Liver (tissue), 10 donors: ENCODE measurements at places on chromosomes 6 and 20. TPM values are rescaled to one million over a fixed set of nuclear protein-coding genes. Genes with fewer than 3 reads are reported as not detected.

The FKBP1C gene
- total RNA-seq = 0.08 TPM

GRCh38 chr20:63789836-63790571 lies 41.1 kb downstream of the ZBTB46 start:
- DNase-seq = no peak

DNA sequence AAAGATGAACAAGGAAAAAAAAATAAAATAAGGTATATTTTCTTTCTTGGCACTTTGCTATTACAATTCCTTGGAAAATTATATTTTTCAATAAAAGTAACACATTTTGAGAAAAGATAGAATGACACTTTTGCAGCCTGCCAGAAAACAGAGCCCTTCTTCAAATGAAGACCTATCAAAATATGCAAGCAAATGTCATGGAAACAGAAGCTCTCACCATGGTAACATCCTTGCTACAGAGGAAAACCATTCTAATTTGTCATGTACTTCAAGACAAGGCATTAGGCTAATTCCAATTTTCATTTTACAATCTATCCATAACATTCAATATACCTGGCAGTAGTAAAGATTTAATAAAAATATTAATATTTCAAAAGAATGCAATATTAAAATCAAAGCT lies 177.9 kb downstream of the RNGTT start:
- no peak for DNase-seq

The QKI gene
- 86.0 TPM for total RNA-seq

- DNase-seq = no peak
Observed at GRCh38 chr6:1491591-1492319, 102.4 kb downstream of the FOXF2 start.

DNA sequence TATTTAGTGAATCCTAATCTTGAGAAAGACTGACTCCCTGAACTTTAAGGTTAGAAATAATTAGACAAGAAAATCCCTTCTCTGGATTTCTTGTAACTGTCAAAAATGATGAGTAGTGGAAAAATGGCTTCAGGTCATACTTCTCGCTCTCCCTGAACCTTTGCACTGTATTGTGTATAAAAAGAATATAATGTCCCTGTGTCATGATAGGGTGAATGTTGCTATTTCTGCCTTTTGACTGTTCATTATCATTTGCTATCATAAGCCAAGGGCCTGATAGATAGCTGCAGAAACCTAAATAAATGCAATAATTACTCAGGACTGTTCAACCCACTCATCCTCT lies 39.3 kb downstream of the ALDH8A1 start:
- DNase-seq = no peak

DNA sequence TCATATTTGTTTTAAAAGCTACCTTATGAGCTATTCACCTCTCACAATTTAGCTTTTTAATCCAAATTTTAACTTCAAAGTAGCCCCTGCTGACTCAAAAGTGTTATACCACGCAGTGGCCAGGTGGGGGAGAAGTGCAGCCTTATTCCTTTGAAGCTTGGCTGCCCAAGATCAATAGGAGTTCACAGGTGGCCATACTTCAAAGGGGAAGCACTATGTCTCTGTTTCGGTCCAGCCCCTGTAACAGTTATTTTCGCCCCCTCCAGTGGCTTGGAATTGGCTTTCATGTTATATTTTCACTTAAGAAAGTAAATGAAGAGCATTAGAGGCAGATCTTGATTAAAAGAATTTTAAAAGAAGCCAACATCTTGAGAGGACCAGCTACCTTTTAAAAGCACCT lies 608.4 kb downstream of the EPHA7 start:
- DNase-seq = peak; percentile 34

The OR2B6 gene
- 0.19 TPM for total RNA-seq

DNA sequence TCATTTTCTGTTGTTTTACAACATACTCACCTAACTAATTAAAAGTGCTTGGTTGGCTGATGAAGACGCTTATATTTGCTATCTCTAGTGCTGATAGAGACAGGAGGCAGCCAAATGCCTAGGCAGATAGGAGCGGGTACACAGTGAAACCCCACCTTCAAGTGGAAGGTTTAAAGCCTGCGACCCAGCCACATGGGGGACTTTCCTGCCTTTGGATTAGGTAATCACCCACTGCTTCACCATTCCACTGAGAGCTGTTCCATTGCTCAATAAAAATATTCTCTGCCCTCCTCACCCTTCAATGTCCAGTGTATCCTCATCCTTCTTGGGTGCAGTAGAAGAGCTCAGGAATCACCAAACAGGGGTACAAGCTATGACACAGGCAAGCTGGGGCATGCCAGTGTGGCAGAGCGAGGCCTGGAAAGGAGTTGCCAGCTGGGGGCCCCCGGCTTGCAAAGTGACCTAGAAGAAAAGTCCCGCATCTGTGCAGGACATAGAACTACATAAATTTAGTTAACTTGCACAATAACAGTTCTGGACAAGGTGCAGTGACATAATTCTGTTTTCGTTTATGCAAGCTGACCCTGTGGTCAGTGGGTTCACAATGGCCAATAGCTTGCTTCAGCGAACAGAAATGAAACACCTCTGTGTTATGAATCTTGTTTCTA lies 112.0 kb upstream of the MLIP start:
- DNase-seq = no peak

DNA sequence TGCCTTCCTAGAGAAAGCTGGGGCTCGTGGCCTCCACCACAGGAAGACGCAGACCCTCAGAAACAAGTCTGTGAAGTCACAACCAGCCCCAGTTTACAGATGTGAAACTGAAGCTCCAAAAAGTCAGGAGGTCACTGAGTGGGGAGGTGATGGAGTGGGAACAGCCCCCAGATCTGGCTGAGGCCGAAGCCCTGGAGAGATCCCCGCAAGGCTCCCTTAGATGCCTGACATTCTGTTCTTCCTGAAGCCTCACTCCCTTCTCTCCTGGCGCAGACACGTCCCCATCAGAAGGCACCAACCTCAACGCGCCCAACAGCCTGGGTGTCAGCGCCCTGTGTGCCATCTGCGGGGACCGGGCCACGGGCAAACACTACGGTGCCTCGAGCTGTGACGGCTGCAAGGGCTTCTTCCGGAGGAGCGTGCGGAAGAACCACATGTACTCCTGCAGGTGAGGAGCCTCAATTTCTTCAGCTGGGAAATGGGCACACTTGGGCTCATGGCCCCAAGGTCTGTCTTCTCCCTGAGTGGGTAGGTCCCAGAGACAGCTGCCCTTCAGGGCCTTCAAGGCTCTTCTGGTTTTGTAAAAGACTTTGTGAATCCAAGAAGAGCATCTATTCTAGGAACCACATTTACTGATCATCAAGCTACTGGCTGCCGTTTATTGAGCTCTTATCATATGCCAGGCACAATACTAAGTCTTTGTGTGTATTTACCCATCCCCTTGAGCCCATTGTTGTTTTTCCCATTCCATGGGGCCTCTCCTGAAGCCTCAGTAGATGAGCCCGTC lies 50.5 kb downstream of the HNF4A start:
- no peak for DNase-seq

The HLA-DMA gene
- 7.8 TPM for total RNA-seq

The RMND1 gene
- total RNA-seq = 21.6 TPM

DNA sequence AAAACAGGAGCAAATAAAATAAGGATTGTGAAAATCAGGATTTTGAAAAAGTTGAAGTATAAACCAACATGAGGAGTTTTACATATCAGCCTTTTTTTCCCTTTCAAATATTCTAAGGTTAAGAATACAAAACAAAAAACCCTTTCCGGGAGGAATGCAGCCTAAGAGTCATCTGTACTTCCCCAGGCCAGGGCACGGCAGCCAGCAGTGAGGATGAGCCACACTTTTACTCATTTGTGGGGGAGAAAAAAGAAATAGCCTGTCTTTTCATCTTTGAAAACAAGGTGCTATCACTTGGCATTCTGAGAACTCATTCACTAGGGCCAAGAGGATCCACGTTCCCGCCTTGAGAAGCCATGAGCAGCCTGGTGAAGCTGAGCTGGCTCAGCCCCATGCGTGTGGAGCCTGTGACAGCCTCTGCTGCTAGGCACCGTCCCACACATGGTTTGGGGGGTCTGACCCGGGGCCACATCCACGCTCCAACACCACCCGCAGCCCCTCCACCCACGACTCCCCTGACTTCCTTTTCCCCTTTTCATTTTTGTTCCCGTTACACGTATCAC lies 11.2 kb downstream of the SLC22A1 start:
- no peak for DNase-seq

DNA sequence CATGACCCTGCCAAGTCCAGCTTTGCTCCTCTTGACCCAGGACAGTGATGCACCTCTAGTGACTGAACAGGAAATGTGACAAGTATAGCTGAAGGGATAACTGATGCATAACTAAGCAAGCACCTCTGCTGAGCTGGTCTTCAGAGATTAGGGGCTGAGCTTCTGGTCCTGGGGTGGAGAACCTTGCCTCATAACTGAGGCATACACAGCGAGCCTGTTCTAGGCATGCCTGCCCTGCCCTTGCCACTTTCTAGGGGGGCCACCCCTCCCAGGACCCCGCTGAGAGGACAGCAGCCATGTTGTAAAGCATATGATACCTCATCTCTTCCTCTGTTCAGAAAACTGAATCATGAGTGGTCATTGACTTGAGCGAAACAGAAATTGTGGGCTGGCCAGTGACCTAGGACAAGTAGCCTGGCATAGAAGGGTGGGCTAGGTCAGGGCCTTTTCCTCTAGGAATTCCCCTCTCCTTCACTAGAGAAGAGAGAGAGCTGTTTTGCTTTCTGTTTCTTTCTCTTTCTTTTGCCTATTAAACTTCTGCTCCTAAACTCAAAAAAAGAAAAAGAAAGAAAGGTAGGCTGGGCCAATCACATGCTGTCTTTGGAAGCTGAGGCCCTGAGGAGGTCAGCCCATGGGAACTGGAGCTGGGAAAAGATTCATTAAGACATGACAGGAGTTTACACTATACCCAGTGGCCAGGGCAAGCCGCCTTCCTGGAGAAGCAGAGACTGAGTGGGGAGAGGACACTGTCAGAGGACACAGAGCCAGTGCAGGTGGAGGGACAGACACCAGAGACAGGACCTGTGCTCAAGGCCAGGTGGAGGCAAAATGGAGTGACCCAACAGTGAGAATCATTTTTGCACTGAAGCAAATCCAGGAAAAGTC lies 23.1 kb downstream of the ALDH5A1 start:
- DNase-seq = no peak

The RUNX2 gene
- 1.1 TPM for total RNA-seq

GRCh38 chr6:38155621-38156204 lies 336.2 kb downstream of the ZFAND3 start:
- DNase-seq = no peak

DNA sequence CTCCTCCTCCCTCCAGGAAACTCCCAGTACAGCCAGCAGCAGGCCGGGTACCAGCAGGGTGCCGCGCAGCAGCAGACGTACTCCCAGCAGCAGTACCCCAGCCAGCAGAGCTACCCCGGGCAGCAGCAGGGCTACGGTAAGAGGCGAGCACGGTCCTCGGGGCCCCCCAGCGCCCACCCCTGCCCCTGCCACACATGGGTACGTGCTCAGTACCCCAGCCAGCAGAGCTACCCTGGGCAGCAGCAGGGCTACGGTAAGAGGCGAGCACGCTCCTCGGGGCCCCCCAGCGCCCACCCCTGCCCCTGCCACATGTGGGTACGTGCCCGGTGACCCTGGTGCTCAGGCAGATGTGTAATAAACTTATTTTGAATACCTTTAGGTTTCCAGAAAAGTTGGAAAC lies 10.2 kb upstream of the MTG2 start:
- no peak for DNase-seq

DNA sequence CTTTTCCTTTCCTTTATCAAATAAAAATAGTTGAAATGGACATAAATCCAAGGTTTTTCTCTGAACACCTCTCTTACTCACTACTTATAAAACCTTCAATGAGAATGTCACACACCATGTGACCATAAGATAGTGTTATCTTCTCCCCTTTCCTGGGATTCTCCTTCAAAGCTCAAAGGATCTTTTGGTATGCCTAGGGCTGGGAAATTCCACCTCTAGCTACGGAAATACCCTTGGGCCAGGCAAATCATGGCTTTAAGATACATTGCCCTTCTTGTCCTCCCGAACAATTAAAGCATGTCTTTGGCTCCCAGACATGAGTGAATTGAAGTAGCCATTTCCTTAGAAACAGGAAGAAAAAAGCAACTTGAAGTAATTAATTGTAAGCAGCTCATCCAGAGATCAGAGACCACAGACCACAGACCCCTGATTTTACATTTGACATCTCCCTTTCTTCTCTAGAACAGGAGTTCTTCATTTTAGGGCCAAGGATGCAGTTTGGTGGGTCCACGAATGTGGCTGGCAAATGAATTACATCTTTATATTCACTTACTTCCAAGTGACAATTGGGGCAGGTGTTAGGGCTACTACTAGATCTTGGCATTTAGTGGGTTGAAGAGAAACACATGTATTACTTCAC lies 4.1 kb downstream of the PLCB4 start:
- no peak for DNase-seq

DNA sequence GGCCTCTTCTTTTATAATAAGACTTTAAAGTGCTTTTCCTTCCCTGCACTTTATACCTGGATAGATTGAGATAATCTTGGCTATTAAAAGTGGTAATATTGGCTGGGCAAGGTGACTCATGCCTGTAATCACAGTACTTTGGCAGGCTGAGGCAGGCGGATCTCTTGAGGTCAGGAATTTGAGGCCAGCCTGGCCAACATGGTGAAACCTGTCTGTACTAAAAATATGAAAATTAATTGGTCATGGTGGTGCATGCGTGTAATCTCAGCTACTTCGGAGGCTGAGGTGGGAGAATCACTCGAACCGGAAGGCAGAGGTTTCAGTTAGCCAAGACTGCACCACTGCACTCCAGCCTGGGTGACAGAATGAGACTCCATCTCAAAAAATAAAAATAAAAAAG lies 197.1 kb upstream of the RGS17 start:
- no peak for DNase-seq

The ECT2L gene
- total RNA-seq = not detected

DNA sequence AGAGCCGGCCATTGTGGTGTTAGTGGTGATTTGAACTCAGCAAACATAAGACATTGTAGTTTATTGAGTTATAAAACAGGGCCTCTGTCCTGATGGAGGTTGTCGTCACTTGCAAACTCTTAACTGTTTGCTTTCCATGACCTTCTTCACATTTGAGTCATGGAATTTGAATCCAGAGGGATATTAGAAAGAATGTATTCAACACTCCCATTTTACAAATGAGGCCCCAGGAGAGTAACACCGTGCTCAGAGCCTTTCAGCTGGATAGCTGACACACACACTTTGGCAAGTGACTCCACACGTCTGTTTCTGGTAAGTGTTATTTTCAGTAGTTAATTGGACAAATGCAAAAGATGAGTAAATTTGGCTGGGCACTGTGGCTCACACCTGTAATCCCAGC lies 72.4 kb upstream of the XRN2 start:
- DNase-seq = no peak

The SLC17A1 gene
- 11.1 TPM for total RNA-seq

The ADTRP gene
- not detected for total RNA-seq

GRCh38 chr6:36244641-36245280 lies 25.1 kb upstream of the PNPLA1 start:
- DNase-seq = no peak

The NELFCD gene
- total RNA-seq = 39.1 TPM

DNA sequence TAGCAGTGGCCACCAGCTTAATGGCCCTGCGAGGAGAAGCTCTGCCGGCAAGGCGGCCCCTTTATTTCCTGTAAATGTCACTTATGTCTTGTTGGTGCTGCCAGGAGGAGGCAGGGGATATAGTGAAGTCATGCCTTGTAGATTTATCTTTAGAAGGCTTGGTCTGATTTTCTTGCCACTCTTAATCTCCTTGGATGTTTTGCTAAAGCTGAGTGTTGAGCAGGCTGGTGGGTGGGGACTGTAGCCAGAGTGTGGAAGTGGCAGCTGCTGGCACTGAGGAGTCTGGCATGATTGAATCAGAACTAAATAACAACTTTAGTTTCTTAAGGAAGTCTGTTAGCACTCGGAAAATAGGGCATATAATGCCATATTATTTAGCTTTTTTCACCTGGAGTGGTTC lies 77.9 kb downstream of the PHF20 start:
- no peak for DNase-seq

GRCh38 chr6:33143113-33143770 lies 49.0 kb downstream of the COL11A2 start:
- no peak for DNase-seq

The SERPINB1 gene
- 14.8 TPM for total RNA-seq

The TOX2 gene
- total RNA-seq = 1.0 TPM
